ENCODE measurements at places on chromosomes 13 and 19. TPM values are rescaled to one million over a fixed set of nuclear protein-coding genes. Genes with fewer than 3 reads are reported as not detected.
A peak's percentile ranks its signal among the peaks of the same experiment; 100 is the strongest.

Gene ZNF560
- 0.83 TPM for total RNA-seq

Gene GJB6
- not detected for total RNA-seq

GRCh38 chr13:89380101-89380500 lies 1708.9 kb downstream of the SLITRK5 start:
- no peak for DNase-seq

GRCh38 chr19:51821921-51822320 lies 27.0 kb downstream of the FPR3 start:
- DNase-seq, result no peak

Gene IRS2
- 34.0 TPM for total RNA-seq

- DNase-seq, result no peak
Observed at GRCh38 chr13:73820688-73821087, 313.5 kb downstream of the KLF12 start.

DNA sequence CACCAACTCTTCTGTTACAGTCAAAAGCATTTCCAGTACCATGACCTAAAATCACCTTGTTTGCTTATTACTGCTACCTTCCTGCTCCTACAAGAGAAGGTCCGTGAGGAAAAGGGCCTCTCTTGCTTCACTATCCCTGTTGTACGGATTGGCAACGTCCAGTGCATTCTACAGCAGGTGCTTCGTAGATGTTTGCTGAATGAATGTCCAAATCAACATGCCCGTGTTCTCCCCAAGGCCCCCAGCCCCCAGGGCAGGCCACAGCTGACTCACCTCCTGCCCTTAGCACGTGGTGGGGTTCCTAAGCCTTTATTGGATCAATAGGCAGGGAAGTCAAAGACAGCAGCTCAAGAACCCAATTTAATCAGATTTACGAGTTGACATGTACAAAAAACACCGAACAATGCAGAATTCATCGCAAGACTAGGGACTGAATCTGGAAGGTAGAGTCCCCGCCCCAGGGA lies 5.5 kb upstream of the NAPA start:
- DNase-seq, result no peak

GRCh38 chr19:38389101-38389925 lies 816 bp downstream of the SPRED3 start:
- DNase-seq, result no peak

- DNase-seq, result peak; percentile 45
Observed at GRCh38 chr19:44003461-44004009, 778 bp downstream of the ZNF230 start.

Gene C19orf67
- total RNA-seq, result not detected

- DNase-seq, result no peak
Observed at GRCh38 chr13:94703271-94703670, 9.1 kb downstream of the SOX21 start.

- peak; percentile 98 for DNase-seq
Observed at GRCh38 chr19:6516018-6516658, 14.0 kb upstream of the TUBB4A start.

Gene MBNL2
- 58.2 TPM for total RNA-seq

- peak; percentile 62 for DNase-seq
Observed at GRCh38 chr19:48400018-48400742, 6.7 kb downstream of the GRIN2D start.

GRCh38 chr13:113917594-113918371 lies 53.9 kb upstream of the GAS6 start:
- no peak for DNase-seq

GRCh38 chr19:50759886-50760285 lies 10.4 kb upstream of the GPR32 start:
- DNase-seq, result no peak

Gene LIN37
- total RNA-seq, result 7.2 TPM

Gene KLHL1
- total RNA-seq, result not detected

- DNase-seq, result no peak
Observed at GRCh38 chr19:1313695-1314613, 28.3 kb downstream of the EFNA2 start.

All from lower lobe of right lung (tissue), 2 donors.